ENCODE measurements at places on chromosomes 6 and 20.

DNA sequence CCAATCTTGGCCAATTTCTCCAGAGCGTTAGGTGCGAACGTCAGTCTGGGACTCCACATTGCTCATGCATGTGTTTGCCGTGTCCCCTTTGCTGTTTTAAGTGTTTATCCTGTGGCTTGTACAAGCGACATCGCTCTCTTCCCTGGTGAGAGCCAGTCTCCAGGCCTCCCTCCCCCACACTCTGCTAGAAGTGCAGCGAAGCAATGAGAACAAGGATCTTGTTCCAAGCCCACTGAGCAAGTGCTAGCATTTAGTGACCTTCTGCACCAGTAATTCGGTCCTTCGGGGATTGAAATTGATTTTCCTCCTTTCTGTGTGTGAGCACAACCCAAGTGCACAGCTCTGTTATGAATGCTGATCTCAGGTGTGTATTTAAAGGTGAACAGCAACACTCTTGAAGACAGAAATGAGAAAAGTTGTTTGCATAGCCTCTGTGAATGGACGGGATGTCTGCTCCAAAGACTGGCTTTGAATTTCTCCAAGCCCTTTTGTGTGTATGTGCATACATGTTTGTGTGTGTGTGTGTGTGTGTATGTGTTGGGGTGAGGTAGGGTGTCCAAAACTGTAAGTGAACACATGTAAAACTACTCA lies 29.0 kb downstream of the CD83 start:
- DNase-seq: no peak

DNA sequence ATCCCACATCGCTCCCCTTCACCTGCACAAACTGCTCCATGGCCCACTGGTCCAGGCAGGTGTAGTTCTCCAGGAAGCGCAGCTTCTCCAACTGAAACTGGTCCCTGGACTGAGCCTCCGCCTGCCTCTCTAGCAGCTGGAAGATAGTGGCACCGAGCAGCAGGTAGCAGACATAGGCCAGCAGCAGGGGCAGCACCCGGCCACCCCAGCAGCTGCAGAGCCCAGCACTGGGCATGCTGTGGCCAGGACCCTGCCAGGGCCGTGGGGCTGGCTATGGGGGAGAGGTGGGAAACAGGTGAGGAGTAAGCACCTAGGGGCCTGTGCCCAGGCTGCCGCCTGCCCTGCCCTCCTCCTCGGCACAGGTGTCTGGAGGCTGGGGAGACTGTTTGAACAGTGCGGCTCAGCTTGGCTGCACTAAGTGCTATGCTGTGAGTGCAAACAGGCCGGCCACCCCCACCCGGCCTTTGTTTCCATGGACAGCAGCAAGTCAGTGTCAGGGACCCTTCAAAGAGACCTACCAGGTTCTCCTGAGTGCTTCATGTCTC lies at the start of gene KCNK16:
KCNK16 (minus strand) TSS at position 397 of the 545 bp plus-strand sequence; CDS start at position 235, 162 bp downstream.
- no peak for DNase-seq

- no peak for DNase-seq
Measured at GRCh38 chr6:51302431-51302830, 483.8 kb downstream of the TFAP2B start.

GRCh38 chr20:5481872-5482271 lies 165.1 kb upstream of the PROKR2 start:
- no peak for DNase-seq

- DNase-seq: peak; percentile 38
Measured at GRCh38 chr6:111731456-111732195, 125.9 kb upstream of the TRAF3IP2 start.

All from GM12865 (cell line).